Endothelial cell of coronary artery (primary cell): ENCODE measurements at places on chromosomes 5 and 9. TPM values are rescaled to one million over a fixed set of nuclear protein-coding genes. Genes with fewer than 3 reads are reported as not detected.

UAP1L1 gene
- total RNA-seq = 8.7 and 11.6 TPM in 2 replicates

TMC1 gene
- 2.1 and 5.8 TPM in 2 replicates for total RNA-seq

BAAT gene
- total RNA-seq = under 0.01 TPM in 1 of 2 replicates, not detected in the other

ABO gene
- total RNA-seq = not detected in 2 replicates

KIF2A gene
- total RNA-seq = 62.5 and 66.1 TPM in 2 replicates

CDH9 gene
- not detected in 2 replicates for total RNA-seq

DBH gene
- total RNA-seq = not detected in 2 replicates

S1PR3 gene
- 8.5 and 72.5 TPM in 2 replicates for total RNA-seq

MRPS30 gene
- total RNA-seq = 53.8 and 59.7 TPM in 2 replicates

AKNA gene
- total RNA-seq = 3.8 and 5.6 TPM in 2 replicates

IL5 gene
- not detected in 2 replicates for total RNA-seq

NDST1 gene
- 39.4 and 62.3 TPM in 2 replicates for total RNA-seq

SOHLH1 gene
- 0.09 TPM in 1 of 2 replicates, not detected in the other for total RNA-seq

GFI1B gene
- not detected in 2 replicates for total RNA-seq

MCTP1 gene
- 40.7 and 55.2 TPM in 2 replicates for total RNA-seq

CNTNAP3B gene
- total RNA-seq = 64.3 and 128 TPM in 2 replicates

DMRT3 gene
- not detected in 2 replicates for total RNA-seq
